ENCODE measurements at places on chromosomes 5 and 9.

DNA sequence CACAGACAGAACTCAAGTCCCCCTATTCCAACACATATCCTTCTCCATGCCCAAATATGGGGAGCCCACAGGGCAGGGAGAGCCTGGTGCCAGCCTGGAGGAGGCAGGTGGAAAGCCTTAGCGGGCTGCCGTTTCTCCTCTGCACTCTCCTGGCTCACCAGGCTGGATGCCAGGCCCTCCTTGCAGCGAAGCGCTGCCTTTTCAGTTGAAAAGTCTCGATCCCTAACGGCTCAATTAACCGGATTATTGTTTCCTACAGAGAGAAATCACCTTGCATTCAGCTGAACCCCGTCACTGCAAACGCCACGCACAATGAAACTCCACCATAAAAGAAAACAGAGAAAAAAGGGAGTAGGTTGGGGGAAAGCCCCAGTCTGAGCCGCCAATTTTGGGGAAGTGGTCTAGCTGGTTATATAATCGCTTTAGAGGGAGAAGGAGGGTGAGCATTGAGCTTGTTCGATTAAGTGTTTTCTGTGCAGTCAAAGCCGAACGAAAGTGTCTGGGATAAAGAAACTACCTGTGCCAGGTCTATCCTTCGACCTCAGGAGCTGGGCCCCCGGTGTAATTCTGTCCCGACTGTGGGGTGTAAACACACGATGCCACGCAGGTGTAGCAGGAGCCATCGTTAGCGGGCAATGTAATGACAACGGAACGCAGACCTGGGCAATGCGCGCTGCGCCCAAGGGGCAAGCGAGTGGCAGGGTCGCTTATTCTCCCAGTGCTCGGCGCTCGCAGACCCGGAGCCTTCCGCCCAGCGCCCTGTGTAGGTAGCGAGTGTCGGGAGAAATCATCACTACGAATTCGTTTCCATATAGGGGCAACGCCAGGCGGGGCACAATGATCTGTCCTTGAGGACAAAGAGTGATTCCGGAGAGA lies 3.8 kb downstream of the BARHL1 start:
- DNase-seq: no peak

DNA sequence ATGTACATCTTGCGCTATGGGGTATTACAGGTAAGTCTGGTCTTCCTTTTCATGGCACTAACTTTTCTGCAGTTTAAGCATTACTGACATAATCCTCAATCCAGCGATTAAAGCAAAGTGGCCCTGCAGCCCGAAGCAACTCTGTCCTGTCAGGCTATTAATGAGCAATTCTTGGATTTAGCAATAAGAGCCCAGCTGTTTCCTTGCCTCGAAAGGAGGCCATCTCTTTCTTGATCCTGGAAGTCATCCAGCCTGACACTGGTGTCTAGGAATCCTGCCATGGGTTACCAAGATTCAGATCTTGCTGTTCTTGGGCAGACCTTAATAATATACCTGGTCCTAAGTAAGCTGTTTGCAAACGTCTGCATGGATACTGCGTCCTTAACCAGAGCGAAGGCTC lies 102.0 kb downstream of the RFK start:
- no peak for DNase-seq

DNA sequence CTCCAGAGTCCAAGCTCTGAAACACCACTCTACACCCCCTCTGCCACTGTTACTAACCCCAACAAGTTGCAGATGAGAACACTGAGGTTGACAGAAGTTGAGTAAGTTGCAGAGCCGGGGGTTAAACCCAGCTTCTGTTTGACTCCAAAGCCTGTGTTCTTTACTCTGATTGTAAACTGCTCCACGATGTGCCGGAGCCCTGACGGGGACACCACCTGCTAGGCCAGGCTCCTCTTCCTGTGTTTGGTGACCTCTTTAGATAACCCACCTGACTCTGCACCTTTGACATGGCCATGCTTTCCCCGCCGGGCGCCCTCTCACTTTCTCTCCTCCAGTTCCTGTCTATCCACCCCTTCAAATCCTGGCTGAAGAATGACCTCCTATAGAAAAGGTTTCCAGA lies 96.7 kb downstream of the PAX5 start:
- DNase-seq: no peak

GRCh38 chr5:173771121-173771724 lies 116.9 kb upstream of the CPEB4 start:
- no peak for DNase-seq

Data from GF-D8 (cell line).